WTC11 (cell line): ENCODE measurements at places on chromosomes 12 and 14.

GRCh38 chr14:71267007-71267513 is 359.8 kb downstream of the PCNX1 start:
- no peak overlapping the region for H3K4me3 ChIP-seq
- H3K36me3 ChIP-seq: peaks cover 35% of the 10 kb centered on the region
- peaks cover 7% of the 10 kb centered on the region for H3K4me1 ChIP-seq

- H3K4me3 ChIP-seq: peak overlapping the region; percentile 96
- H3K27me3 ChIP-seq: peaks cover 28% of the 10 kb centered on the region
- peaks cover 51% of the 10 kb centered on the region for H3K4me1 ChIP-seq
- DNase-seq: no peak
- H3K27ac ChIP-seq: peak overlapping the region; percentile 67; the same call in 1 of the 2 replicates
Observed at GRCh38 chr12:12999271-12999958, 650 bp downstream of the HEBP1 start.

- H3K36me3 ChIP-seq: no peaks in the 10 kb centered on the region
- H3K27ac ChIP-seq: no peak overlapping the region
- H3K4me3 ChIP-seq: no peak overlapping the region
- peaks cover 19% of the 10 kb centered on the region for H3K4me1 ChIP-seq
- DNase-seq: no peak
Observed at GRCh38 chr12:14931359-14931758, 7.0 kb downstream of the ERP27 start.

DNA sequence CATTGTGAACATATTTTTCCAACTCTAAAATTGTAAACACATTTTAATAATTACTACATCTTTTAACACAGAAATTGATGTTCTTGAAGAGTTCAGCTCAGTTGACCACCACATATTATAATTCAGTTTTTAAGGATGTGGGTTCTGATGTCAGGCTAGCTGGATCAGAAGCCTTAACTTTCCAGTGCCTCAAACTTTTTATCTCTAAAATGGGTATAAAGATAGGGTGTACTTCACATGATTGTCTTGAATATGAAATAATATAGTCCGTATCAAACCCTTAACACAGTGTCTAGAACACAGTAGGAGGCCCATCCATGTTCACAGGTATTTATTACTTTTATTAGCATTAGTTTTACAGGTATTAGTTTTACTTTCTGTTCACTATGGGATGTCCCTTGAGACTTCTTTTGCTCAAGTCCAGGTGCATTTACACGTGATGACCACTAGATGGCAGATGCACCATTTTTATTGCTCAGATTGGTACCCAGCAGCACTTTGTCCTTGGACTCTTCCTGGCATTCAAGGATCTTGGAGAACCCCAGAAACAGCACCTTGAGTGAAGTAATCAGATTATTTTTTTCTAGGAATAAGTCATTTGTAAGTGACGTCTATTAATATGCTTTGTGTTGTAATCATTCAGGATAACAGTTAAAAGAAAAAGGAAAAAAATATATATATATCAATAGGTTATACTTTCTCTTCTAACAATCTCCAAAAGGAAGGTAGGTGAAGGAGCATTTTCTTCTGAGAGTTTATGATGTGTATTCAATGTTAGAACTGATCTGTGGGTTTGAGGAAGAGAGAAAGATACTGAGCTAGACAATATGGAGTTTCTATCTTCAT is 580.2 kb downstream of the ETNK1 start:
- no peaks in the 10 kb centered on the region for H3K36me3 ChIP-seq
- no peak overlapping the region for H3K4me3 ChIP-seq
- no peaks in the 10 kb centered on the region for H3K27me3 ChIP-seq
- DNase-seq: no peak

- H3K36me3 ChIP-seq: no peaks in the 10 kb centered on the region
- H3K4me3 ChIP-seq: no peak overlapping the region
- H3K27ac ChIP-seq: no peak overlapping the region
- peaks cover 23% of the 10 kb centered on the region for H3K4me1 ChIP-seq
- no peak for DNase-seq
- peaks cover 3% of the 10 kb centered on the region; the same call in 1 of the 2 replicates for H3K27me3 ChIP-seq
Observed at GRCh38 chr14:75261820-75262219, 16.8 kb upstream of the FOS start.
